Purkinje cell (primary cell): ENCODE measurements at places on chromosomes 7 and 10. TPM values are rescaled to one million over a fixed set of nuclear protein-coding genes. Genes with fewer than 3 reads are reported as not detected.

The BHLHA15 gene
- polyA plus RNA-seq: not detected in 2 replicates

The SP4 gene
- polyA plus RNA-seq: 4.5 and 6.6 TPM in 2 replicates

The CHAT gene
- polyA plus RNA-seq: not detected in 2 replicates

The SFTPA1 gene
- not detected in 2 replicates for polyA plus RNA-seq

The TMEM229A gene
- 2.7 and 3.3 TPM in 2 replicates for polyA plus RNA-seq

The GIMAP5 gene
- polyA plus RNA-seq: 1.3 TPM in 1 of 2 replicates, not detected in the other

The RBP3 gene
- polyA plus RNA-seq: not detected in 2 replicates

The CABCOCO1 gene
- not detected in 2 replicates for polyA plus RNA-seq

The PTPRE gene
- polyA plus RNA-seq: 98.0 and 99.6 TPM in 2 replicates

The MCM10 gene
- 0.12 TPM in 1 of 2 replicates, not detected in the other for polyA plus RNA-seq

The PGAM2 gene
- 6.0 and 6.5 TPM in 2 replicates for polyA plus RNA-seq

The MMP21 gene
- not detected in 2 replicates for polyA plus RNA-seq

The IFIT1B gene
- polyA plus RNA-seq: not detected in 2 replicates

The LIPN gene
- polyA plus RNA-seq: not detected in 2 replicates

The CLEC5A gene
- polyA plus RNA-seq: not detected in 2 replicates

The SLC26A3 gene
- not detected in 2 replicates for polyA plus RNA-seq

The VSTM4 gene
- 1.5 and 1.7 TPM in 2 replicates for polyA plus RNA-seq

The PPRC1 gene
- polyA plus RNA-seq: 4.9 and 10.7 TPM in 2 replicates

The CCL26 gene
- 2.1 TPM in 1 of 2 replicates, not detected in the other for polyA plus RNA-seq

The HOXA13 gene
- not detected in 2 replicates for polyA plus RNA-seq

The ACSM6 gene
- polyA plus RNA-seq: not detected in 2 replicates

The CUTC gene
- 16.6 and 30.0 TPM in 2 replicates for polyA plus RNA-seq

The ATRNL1 gene
- polyA plus RNA-seq: 124 and 129 TPM in 2 replicates

The CPA5 gene
- polyA plus RNA-seq: not detected in 2 replicates

The MSMB gene
- not detected in 2 replicates for polyA plus RNA-seq

The AQP1 gene
- polyA plus RNA-seq: 0.10 and 0.40 TPM in 2 replicates

The TMEM26 gene
- polyA plus RNA-seq: not detected in 2 replicates

The GOLGA7B gene
- polyA plus RNA-seq: 2.5 and 5.9 TPM in 2 replicates

The VIPR2 gene
- polyA plus RNA-seq: not detected in 2 replicates

The CACNB2 gene
- 102 and 134 TPM in 2 replicates for polyA plus RNA-seq

The UPF2 gene
- 28.3 and 28.4 TPM in 2 replicates for polyA plus RNA-seq

The PAPOLB gene
- 0.13 TPM in 1 of 2 replicates, not detected in the other for polyA plus RNA-seq

The ITPRID1 gene
- 2.0 TPM in 1 of 2 replicates, not detected in the other for polyA plus RNA-seq
